ENCODE measurements at places on chromosomes 7 and 10.

DNA sequence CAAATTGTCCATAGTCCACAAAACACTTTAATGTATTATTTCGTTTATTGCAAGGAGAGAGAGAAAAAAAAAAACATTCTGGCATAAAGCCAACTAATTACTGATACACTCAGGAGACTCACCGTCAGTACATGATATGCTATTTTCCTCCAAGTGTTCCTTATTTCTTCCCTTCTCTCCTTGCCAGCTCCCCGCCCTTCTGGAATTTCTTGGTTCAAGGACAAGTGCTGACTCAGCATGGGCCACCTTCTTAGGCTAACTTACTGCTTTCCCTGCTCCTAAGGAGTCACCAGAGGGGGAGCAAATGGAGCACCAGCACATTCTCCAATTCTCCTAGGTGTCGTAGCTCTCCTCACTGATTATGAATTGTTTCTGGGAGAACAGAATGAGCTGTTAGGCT lies 133.8 kb upstream of the HDAC9 start:
- DNase-seq: no peak

DNA sequence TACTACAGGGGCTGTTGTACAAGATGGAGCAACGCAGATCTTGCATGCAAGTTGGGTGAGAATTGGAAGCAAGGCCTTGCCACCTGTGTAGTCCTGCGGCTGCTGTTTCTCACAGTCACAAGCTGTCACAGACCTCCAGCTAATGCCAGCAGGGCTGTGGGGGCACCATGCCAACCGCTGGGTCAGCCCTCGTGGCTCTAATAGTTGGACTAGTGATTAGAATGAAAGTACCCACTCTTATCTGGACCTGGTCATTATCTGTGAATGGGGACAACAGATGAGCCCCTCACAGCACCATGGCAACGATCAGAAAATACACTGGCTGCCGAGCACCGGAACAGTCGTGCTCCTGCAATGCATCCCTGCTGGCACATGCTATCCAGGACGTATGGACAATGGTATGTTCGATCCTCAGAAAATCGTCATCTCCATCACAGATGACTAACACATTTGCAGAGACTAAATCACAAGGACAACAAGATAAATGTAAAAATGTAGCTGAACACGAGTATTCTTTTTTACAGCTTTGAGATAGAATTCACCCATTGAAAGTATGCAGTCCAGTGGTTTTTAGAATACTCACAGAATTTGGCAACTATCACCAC lies 80.4 kb upstream of the CALN1 start:
- no peak for DNase-seq

DNA sequence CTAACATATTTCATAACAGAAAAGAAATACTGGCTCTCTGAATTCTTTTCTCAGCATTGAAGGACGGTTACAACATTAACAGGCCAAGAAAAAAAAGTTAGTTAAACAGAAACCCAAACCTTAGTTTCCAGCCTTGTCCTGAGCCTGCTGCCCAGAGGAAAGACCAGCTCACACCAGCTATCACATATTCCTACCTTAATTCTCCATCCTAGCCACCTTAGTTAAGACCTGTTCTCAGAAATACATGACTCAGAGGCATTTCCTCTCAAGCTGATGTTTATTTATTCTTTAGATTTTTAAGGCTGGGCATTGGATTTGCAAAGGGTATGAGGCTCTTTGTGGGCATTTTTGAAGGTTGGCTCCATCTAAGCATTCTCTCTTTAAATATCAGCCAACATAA lies 34.3 kb upstream of the ADAM12 start:
- DNase-seq: no peak

GRCh38 chr10:91493313-91493712 lies 83.2 kb downstream of the HECTD2 start:
- no peak for DNase-seq

DNA sequence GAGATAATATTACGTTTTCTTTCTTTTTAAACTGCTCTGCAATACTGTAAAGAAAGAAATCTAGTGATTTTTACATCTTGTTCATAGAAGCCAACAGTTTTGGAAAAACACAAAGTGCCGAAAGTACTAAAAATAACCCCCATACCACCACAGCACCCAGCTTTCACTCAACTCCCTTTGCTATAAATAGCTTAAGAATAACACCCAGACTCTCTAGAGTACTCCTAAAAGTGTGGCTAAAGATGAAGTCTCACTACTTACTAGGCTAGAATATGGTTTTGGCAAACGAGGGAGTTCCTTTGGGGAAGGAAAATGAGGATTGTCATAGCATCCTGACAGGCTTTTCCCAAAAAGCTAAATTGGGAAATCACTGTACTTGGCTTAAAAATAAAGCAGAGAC lies 151.8 kb upstream of the ANK3 start:
- no peak for DNase-seq

GRCh38 chr10:44379907-44380306 lies 5.0 kb downstream of the CXCL12 start:
- no peak for DNase-seq

DNA sequence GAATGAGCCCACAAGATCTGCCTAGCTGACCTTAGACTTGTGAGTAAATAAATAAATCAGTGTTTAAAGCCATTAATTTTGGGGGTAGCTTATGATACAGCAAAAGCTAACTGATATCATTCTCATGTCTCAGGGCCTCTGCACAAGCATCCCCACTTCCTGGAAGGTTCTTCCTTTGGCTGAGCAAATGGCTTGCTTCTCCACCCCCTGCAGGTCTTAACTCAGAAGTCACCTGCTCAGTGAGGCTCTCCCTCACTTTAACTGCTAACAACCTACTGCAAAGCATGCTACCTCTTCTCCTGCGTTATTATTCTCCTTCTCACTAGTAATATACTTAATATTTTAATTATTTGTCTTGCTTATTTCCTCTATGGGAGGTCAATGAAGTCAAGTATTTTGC lies 167.3 kb downstream of the TPK1 start:
- no peak for DNase-seq

DNA sequence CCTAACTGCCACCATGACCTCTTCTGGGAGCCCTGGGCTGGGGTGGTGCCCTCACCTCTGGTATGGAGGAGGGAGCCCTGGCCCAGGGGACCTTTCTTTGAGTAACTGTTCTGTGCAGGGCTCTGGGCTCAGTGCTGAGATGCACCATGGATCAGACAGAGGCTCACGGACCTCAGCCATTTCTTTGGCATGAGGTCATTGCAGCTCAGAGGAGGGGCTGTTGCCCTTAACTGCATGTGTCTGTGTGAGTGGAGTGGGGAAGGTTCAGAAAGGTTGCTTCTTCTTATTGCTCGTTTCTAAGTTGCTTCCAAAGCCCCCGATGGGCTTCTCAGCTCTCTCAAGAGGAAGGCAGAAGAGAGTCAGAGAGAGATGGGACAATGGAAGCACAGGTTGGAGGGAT lies 233.9 kb downstream of the RPS24 start:
- no peak for DNase-seq

DNA sequence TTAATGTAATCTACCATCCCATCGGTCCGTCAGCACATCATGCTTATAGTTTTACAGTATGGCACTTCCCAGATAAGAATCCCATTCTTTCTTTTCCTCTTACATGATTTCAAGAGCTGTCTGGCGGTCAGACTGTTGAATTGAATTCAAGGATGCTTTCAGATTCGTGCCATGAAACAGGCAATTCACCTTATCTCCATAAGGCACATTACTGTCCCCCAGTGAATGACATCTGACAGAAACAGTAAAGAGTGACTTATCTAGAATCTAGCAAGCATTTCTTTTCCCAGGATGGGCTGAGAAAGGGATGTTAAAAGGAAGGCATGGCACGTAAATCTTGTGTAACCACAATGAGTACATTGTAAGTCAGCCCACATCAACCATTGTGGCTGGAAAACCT lies 61.1 kb upstream of the SEM1 start:
- no peak for DNase-seq

DNA sequence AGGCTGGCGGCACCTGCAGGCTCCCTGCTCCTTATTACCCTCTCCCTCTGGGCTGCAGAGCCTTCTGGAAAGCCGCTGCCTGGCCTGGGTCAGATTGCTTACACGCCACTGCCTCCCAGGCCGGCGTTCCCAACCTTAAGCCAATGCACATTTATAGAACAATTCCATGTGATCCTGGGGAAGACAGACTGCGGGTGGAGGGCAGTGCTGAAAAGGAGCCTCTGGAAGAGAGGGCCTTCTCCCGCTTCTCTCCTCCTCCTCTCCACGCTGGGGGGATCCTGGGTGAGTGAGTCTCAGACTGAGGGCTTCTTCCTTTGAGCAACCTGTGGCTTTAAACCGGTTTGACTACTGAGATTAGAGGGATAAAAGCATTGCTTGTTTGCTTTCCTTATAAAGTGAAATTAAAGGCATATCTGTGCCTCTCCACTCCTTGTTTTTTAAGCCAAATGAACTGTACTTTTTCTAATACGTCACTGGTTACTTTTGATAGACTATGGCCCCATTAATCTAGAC lies 5.5 kb downstream of the TACC2 start:
- DNase-seq: no peak

DNA sequence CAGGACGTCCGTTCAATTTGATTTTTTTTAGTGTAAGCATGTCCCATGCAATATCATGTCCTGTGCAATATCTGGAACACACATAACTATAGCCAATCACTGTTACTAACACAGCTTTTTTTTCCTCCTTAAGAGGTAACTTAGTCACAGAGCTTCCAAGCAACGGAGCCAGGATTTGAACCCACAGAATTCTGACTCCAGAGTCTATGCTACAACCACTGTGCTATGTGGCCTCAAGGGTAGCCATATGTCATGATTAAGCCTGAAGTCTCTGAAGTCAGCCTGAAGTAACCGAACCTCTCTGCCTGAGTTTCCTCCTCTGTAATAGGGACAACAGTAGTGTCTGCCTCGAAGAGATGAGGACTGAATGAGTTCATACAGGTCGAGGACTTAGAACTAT lies 42.2 kb upstream of the TCF7L2 start:
- no peak for DNase-seq

DNA sequence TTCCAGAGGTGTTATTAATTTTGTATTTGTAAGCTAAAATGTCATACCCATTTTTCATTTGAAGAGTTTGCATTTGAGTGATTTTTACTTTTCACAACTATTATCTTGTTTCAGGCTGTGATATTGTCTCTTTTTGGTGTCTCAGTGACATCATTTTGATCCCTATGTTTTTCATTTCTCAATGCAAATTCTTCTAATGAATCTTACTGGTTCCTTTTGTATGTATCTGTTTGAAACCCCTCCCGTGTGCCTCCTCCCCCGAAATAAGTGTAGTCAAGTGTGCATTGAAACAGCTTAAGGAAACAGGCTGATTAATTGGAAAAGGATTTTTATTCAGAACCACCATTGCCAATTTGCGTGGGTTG lies 77.8 kb downstream of the SHH start:
- DNase-seq: no peak

- no peak for DNase-seq
Observed at GRCh38 chr7:2009541-2010001, 223.2 kb downstream of the MAD1L1 start.

DNA sequence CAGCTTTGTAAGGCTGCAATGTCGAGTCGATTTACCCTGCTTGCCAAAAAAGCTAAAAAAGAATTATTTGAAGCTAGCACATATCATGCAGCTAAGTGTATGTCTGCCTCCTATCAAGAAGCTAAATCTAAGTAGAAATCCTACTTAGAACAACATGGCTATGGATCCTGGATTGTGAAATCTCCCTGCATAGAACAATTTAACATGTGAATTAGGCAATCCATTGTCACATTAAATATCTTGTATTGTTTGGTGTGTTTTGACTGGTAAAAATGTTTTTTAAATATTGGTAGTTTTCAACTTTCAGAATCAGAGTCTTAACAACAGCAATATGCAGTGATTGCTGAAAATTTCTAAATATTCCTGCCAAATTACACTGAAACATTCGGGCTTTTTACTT lies 73.3 kb downstream of the SKIDA1 start:
- no peak for DNase-seq

GRCh38 chr10:25786899-25787298 lies 147.1 kb upstream of the MYO3A start:
- DNase-seq: no peak

GRCh38 chr10:69057261-69057950 lies 30.5 kb upstream of the SRGN start:
- no peak for DNase-seq

DNA sequence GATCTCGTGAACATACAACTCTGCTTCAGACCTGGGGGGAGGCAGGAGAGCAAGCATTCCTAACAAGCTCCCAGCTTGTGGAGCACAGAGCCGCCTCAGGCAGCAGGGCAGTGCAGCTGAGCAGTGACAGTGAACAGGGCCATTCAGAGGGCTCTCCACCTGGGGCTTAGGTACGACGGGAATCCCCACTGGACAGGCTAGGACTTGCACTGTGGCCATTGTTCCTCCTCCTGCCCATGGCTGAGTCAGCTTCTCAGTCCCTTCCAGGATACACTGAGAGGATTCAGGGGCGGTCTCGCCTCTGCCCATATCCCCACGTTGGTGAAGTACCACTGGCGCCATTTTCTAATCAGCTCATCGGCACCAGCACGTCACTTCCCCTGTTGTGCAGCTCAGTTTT lies 71.1 kb downstream of the FIGNL1 start:
- DNase-seq: no peak

GRCh38 chr7:48964074-48964473 lies 39.7 kb downstream of the CDC14C start:
- no peak for DNase-seq

DNA sequence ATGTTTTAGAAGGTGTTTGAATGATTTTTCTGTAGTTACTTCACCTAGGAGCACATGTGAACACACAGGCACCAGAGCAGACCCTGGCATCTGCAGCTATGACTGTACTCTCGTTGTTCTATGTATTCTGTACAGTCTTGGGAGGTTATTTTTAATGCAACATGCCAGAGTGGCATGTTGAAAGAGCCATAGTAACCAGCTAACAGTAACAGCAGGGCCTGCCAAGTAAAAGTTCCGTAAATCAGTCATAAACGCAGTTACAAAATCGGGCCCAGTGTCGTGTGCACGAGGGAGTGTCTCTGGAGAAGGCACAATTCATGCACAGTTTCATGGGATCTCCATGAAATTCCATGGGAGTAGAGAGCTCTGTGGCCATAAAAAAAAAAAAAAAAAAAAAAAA lies 108.3 kb upstream of the CDK6 start:
- DNase-seq: no peak

DNA sequence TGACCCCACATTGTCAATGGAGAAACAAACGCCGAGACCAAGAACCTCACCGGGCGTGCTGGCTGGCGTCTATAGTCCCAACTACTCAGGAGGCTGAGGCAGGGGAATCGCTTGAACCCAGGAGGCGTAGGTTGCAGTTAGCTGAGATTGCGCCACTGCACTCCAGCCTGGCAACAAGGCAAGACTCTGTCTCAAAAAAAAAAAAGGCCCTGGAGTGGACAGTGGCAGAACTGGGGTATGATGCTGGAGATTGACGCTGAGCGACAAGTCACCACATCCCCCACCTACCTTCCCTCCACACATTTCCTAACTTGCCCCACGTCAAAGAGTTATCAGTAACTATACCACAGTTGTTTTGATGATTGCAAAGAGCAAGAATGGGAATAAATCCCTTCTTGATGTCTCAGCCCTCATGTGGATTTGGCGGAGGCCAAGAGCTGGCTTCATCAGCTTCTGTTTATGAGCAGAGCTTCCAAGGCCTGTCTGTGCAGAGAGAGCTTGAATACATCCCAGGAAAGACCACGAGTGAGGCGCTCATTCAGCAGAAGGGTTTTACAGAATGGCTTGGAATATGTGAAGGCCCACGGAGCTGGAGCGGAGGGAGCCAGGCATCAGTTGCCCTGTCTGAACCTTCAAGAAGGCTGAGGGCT lies 28.0 kb upstream of the TNS3 start:
- no peak for DNase-seq

GRCh38 chr7:65892835-65893234 lies 20.0 kb downstream of the VKORC1L1 start:
- no peak for DNase-seq

All from activated T-helper 1 cell treated with anti-CD3 and anti-CD28 coated beads, Interleukin-2, amount 50 U/mL, for 16 hours (primary cell).